ENCODE measurements at places on chromosomes 3 and 15.

GRCh38 chr3:71132995-71133730 lies 450.4 kb downstream of the FOXP1 start:
- peak; percentile 34 for DNase-seq

- DNase-seq, result no peak
These were observed 58.5 kb upstream of the TNFSF10 start for GRCh38 chr3:172581757-172582166.

- no peak for DNase-seq
These were observed 108.1 kb upstream of the RNF7 start for GRCh38 chr3:141629976-141630375.

DNA sequence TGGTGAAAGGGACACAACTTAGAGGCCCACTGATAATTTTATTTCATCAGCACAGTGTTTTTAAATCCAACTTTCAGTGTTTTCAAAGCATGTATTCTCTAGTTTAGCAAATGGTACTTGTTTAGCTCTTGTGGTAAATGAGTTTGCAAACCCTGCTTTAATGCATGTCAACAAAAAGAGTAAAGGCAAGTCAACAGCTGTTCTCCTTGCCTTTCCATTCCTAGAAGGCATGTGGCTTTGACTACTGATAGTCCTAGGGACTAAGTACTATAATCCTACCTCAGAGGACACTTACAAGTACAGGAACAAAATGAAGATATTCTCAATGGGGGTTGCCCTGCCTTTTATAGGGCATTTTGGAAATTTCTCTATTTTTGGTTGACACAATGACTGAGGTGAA lies 13.1 kb downstream of the NPTN start:
- DNase-seq, result no peak

- DNase-seq, result no peak
These were observed 170.5 kb upstream of the UBE3A start for GRCh38 chr15:25609371-25609770.

- no peak for DNase-seq
These were observed 350.8 kb downstream of the PTPRG start for GRCh38 chr3:61912158-61912557.

DNA sequence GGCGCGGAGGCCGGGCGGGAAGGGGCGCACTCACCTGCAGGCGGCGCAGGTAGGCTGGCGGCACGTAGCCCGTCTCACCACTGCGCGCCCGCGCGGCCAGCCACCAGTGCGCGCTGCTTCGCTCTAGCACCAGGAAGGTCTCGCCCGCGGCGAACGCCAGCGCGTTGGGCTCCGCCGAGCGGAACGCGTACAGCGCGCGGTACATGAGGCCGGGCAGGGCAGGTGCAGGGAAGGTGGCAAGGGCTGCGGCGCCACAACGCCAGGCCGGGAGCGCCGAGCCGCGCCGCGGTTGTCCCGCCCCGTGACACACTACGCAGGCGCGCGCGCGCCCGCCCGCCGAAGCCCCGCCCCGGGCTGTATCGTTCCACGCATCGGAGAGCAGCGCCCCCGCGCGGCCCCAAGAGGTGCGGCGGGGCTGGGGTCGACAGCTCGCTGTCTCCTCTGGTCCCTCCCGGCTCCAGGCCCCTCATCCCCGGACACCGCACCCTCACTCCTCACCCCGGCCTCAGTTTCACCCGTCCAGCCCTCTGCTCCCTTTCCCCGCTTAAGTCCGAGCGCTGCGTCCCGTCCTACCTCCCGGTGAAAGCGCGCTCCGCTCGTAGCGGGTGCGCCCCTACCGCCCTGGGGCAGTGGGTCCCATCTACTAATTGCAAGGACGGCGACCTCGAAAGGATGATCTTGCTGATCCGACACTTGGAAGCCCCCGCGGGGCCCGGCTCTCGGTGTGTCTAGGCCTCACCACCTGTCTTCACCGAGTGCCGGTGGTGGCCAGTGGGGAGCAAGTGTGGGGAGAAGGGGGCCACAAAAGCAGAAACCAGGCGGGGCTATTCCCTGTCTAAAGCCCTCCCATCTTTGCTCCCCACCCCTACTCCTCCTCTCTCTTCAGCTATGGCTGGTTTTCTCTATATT lies at the start of gene NCKIPSD:
TSS of gene NCKIPSD (minus strand) at position 313 of the 909 bp plus-strand sequence. CDS start at position 205, 108 bp downstream.
- peak; percentile 52 for DNase-seq

DNA sequence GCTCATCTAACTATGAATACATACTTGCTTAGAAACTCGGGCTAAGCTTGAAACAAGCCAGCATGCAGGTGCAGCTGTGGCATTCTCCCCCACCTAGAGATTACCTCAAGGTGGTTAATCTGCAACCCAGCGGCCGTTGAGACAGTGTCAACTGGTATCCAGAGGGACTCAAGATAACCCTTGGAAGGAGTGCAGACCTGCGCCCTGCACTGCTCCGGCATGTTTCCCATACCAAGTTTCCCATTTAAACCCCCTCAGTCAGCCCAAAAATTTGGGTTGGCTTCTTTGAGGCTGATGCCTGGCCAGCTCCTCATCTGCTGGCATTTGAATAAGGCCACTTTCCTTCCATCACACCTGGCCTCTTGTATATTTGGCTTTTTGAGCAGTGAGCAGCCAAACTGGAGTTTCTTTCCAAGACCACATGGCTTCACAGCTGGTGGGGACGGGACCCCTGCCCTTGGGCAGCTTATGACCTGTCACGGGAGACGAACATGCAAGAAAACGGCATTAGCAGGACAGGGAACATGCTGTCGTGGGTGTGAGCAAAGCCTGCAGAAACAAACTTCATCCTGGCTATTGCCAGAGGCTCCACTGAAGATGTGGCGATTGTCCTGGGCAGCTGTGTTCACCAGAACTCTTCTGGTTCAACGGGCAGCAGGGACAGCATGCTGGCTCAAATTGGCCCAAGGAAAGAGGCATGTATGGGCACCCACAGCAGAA lies 98.2 kb downstream of the PLXNA1 start:
- no peak for DNase-seq

DNA sequence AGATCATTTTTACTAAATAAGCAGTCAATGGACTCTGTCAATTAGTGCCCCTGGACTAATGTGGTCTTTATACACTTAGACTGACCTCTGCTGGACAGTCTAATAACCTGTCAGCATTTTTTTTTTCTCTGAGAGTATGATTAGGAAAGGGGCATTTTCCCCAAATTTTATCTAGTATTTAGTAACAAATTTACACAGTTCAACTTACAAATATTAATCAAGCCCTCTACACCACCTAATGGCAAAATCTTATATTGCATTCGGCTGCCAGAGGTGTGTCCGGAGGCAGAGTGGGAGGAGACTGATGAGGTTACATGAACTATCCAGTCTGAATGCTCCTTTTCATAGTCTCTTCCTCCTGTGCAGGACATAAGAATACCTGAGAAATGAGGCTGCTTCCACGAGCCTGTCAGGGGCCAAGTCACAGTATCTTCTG lies 36.0 kb upstream of the COLQ start:
- DNase-seq, result peak; percentile 21

DNA sequence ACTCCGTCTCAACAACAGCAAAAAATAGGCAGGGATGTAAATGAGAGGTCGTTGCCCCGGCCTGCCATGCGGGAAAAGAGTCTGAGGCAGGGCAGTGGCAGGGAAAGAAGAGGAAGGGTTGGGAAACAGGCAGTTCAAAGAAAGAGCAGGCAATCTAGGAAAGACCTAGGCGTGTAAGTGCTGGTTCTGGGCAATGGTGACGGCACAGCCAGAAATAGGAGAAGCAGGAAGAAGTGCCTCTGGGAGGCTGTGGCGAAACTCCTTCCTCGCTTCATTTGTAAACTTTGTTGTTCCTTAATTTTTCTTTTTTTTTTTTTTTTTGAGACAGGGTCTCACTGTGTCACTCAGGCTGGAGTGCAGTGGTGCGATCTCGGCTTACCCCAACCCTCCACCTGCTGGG lies 4.3 kb downstream of the SLC51A start:
- no peak for DNase-seq

All from NCI-H1436 (cell line).